Adrenal gland (tissue), 19 donors: ENCODE measurements at places on chromosomes 6 and 20. TPM values are rescaled to one million over a fixed set of nuclear protein-coding genes. Genes with fewer than 3 reads are reported as not detected.

GRCh38 chr6:74939721-74940620 is 265.9 kb downstream of the COL12A1 start:
- no peak for DNase-seq

The PTPRK gene
- 15.2 TPM for total RNA-seq

DNA sequence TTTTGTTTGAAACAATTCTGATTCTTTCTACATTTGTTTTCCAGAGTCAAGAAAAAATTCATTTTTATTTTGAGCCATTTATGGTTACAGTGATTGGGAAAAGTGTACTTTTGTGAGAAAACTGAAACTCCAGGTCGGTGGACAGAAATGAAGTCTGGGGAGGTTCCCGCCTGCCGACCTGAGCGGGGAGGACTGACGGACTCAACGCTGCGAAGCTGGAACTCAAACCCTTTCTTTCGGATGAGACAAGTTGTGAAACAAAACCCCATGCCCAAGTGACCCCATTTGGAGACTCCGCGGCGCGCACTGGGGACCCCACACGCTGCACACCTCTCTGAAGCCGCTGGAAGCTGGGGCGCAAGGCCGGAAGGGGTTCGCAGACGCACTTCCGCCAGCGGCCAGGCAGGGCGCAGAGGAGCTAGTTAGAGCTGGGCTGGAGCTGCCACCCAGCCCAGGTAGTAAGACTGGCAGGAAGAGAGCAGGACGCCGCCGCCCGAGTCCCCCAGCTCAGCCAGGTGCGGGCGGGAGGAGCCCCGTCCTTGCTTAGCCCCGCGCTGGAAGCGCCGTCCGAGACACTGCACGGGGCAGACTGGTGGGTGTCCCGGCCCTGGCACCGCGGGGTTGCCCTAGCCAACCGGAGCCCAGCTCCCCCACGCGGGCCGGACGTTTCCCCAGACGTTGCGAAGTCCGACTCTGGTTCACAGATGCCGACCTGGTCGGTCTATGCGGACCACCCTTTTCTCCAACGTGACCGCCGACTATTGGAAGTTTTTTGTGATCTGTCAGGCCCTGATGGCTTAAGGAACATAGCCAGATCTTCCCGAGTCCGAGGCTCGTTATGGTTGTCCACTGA is 19.8 kb upstream of the ZSCAN16 start:
- DNase-seq, result peak; percentile 80

The HUS1B gene
- total RNA-seq, result not detected

DNA sequence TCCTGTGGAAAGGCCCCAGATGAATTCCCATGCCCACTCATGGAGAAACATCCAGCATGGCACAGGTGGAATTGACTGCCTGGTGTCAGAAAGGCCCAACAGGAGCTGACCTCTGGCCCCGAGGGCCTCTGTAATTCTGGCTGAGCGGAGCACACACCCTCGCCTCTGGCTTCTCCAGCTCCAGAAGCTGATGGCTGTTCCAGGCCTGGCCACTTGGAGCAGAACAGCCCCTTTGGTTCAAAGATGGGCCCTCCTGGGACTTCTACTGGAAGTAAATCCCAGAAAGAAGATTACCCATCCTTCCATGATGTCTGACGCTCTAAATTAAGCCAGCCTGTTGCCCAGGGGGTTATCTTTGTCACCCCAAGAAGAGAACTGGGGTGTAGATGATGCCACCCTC is 275.1 kb upstream of the CDH4 start:
- DNase-seq, result no peak

The PSMG4 gene
- total RNA-seq, result 16.1 TPM

GRCh38 chr6:14130435-14131075 is 13.0 kb downstream of the CD83 start:
- DNase-seq, result peak; percentile 75

GRCh38 chr6:18431581-18431980 is 44.4 kb downstream of the RNF144B start:
- DNase-seq, result no peak

GRCh38 chr6:83470001-83470400 is 39.1 kb upstream of the ME1 start:
- no peak for DNase-seq

GRCh38 chr6:158919865-158920264 is 80.1 kb downstream of the RSPH3 start:
- no peak for DNase-seq

The CD109 gene
- 2.0 TPM for total RNA-seq

DNA sequence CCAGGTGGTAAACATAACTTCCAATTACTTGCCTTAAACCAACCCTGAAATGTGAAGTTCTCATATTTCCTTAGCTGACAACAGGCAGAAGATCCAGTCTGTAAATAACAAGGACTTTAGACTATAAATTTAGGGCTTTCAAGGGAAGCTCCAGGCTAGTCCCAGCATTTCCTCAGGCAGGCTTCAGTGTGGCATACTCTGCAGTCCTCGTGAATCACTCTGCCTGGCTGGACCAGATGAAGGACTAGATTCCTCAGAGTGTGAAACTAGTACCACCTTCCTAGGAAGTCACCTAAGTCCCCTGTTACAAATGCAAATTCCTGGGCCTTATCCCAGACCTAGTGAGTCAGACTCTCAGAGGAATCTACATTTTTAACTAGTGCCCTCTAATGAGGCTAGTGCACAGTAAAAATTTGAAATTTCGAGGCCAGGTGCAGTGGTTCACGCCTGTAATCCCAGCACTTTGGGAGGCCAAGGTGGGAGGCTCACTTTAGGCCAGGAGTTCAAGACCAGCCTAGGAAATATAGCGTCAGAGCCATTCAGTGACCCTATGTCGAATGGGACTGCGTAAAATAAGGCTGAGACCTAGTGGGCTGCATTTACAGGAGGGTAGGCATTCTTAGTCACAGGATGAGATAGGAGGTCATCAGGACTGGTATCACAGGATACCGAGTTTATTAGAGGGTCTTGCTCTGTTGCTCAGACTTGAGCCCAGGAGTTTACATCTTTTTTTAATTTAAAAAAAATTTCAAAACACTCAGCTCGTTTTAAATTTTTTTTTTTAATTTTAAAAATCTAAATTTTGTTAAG is 279.6 kb upstream of the JARID2 start:
- DNase-seq, result no peak

DNA sequence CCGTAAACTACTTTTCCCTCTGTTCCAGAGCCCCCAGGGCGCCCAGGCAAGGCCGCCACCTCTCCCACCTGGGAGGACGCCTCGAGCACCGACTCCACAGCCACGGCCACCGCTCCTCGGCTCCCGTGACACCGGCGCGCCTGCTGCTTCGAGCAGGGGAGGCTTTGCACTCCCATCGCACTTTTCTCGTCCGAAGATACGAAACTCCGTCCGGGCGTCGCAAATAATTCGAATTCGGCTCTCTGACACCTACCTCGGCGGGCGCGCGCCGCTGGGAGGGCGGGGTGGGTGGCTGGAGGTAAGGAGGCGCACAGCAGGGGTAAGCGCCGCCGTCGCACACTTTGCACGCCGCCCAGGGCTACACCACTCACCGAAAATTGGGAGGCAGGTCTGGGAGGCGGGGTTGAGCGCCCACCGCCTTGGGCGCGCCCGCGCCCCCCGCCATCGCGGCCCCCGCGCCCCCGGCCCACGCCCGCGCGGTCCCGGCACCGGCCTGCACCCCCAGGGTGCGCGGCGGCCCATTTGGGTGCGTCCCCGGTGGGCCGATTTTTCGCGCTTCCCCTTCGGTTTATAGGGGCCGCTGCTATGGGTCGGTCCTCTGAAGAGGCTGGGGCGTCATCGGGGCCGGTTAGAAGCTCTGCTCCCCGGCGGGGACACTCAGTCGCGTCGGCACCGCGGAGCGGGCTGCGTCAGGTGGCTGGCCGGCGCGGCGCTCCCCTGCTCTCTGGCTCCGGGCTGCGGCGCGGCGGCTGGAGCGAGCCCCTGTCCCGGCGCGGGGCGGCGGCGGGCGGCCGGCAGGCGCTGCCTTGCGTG is 36.2 kb downstream of the GNAS start:
- DNase-seq, result peak; percentile 84

DNA sequence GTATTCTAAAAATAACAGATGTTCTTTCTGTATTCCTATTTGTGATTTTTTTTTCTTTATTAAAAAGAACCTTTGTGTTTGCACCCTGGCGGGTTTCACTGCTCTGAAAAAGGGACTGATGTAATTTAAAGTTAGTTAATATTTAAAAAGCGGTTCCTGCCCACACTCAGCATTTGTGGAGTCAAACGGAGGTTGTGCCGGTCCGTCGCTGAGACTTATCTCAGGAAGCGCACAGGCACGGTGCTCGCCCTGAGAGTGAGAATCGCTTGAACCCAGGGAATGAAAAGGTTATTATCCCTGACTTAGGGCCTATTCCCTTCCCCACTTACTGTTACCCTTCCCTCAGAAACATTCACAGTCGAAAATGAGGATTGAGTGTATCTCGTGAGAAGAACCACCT is 366.7 kb downstream of the THBS2 start:
- DNase-seq, result no peak

The TSBP1 gene
- not detected for total RNA-seq

The TAGAP gene
- 2.7 TPM for total RNA-seq

DNA sequence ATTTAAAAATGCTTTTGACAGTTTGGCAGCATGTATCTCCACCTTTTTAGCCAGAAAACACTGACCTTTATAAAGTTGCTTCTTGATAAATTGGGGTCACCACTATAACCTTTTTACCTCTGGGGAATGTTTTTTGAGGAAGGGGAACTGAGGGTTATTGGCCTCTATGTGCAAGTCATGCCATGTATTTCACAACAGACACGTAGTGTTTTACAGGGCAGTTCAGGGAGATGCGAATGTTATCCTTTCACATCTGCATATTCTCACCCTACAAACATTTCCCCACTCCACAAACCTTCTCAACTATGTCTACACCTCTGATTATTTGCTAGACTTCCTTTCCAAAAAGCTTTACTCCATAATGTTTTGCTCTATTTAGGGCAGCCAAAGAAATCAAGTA is 17.0 kb upstream of the SLA2 start:
- no peak for DNase-seq

The TDRD6 gene
- total RNA-seq, result 0.52 TPM

DNA sequence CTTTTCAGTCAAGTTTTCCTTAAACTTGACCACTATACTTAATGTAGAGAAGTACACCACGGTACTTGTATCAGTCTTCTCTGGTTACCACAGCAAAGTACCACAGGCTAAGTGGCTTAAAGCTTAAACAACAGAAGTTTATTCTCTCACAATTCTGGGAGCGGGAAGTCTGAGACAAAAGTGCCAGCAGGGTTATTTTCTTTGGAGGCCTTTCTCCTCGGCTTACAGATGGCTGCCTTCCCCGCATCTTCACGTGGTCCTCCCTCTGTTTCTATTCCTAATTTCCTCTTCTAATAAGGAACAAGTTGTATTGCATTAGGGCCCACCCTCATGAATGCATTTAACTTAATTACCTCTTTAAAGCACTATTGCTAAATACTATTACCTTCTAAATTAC is 258.0 kb downstream of the PLCB1 start:
- no peak for DNase-seq

- DNase-seq, result no peak
Observed at GRCh38 chr6:147872002-147872401, 363.5 kb downstream of the SAMD5 start.

The SAMD5 gene
- 0.78 TPM for total RNA-seq

The PDYN gene
- total RNA-seq, result not detected

DNA sequence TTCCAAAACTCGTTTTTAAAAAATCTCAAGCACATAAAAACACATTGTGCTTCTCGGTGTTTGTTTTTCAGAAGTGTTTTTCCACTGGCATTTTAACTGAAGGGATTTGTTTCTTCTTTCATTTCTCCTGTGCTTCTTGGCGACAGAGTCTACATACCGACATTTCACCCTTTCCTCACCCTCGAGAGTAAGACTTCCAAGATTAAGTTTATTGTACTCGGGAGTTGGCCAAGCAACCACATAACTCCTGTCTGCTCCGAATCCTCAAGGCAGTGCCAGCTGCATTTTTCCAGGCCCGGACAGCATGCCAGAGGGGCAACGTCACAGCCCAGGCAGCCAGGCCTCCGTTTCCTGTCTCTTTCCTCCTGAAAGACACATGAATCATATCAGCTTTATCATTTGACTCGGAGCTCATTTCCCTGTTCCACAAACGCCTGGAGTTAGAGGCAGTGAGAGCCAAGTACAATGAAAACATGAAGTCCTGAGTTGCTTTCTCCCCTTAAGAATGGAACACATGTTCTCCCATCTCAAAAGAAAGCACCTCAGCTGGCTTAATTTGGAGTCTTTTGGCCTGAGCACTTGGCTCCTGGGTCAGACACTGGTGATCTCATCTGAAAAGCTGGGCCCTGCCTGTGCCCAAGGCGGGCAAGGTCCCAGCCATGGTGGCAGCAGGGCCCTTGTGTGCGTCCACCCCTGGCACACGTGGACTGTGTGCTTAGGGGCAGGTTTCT is 23.2 kb upstream of the FAM50B start:
- peak; percentile 97 for DNase-seq

The PRPH2 gene
- total RNA-seq, result 2.5 TPM

DNA sequence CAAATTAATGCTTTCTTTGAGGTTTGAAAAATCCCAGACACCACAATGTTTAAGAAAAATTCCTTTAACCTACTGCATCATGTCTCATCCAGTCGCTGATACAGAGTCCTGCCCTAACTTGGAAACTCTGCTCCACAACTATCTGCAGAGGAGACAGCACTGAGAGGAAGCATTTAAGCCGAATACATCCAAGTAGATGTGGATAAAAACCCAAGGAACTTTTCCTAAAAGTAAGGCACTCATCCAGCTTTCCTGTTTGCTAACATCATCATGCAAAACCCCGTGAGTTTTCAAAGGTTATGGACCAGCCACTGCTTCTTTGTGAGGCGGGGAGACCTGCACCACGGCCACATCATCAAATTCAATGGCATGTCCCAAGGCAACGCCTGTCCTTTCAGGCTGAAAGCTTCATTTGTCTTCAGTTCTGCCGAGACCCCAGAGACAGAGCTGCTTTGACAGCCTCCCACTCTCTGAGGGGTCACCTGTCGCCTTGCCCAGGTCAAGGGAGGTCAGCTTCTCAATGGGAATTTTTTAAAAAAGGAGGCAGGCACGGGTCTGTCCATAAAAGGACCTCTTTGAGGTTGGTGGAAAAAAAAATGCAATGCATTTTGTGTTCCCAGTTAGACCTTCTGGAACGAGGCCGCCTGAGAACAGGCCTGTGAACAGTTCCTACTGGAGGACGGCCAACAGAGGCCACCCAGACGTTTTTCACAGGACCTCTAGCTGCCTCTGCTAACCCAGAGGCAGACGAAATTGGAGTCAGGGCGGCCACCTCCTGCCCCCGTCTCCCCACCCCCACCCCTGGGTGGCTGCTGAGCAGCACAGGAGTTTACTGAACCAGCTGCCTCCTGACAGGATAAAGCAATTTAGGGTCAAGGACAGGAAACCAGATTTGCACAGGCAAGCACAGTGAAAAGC is 142.5 kb upstream of the HDDC2 start:
- peak; percentile 54 for DNase-seq

GRCh38 chr6:33744001-33744848 is 2.5 kb downstream of the IP6K3 start:
- DNase-seq, result peak; percentile 76

- DNase-seq, result peak; percentile 93
Observed at GRCh38 chr6:32190054-32190851, at the start of gene PBX2. PBX2 (minus strand) TSS chr6:32190202; CDS start chr6:32189915, 287 bp downstream.

The CUL7 gene
- total RNA-seq, result 26.4 TPM

The BANF2 gene
- not detected for total RNA-seq

The SPTLC3 gene
- 6.2 TPM for total RNA-seq

DNA sequence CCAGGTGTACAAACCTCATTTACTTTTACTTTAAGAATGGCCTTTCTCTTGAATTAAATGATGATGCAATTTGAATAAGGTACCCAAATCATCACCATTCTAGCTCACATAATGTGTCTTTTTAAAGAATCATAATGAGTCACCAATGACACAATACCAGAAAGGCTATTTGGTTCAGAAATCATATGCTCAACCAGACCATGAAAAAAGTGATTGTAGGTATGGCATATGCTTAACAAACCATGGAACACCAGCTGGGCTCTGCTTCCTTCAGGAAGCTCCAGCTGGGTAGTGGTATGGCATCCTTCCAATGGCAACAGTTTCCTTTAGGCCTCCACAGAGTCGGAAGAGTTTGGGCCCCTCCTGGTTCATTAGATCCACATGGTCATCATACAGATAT is 128.2 kb downstream of the FRK start:
- DNase-seq, result no peak
